ENCODE measurements at places on chromosomes 13 and 19.

GRCh38 chr13:46717275-46717674, 79.7 kb downstream of the ESD start:
- no peak for DNase-seq

DNA sequence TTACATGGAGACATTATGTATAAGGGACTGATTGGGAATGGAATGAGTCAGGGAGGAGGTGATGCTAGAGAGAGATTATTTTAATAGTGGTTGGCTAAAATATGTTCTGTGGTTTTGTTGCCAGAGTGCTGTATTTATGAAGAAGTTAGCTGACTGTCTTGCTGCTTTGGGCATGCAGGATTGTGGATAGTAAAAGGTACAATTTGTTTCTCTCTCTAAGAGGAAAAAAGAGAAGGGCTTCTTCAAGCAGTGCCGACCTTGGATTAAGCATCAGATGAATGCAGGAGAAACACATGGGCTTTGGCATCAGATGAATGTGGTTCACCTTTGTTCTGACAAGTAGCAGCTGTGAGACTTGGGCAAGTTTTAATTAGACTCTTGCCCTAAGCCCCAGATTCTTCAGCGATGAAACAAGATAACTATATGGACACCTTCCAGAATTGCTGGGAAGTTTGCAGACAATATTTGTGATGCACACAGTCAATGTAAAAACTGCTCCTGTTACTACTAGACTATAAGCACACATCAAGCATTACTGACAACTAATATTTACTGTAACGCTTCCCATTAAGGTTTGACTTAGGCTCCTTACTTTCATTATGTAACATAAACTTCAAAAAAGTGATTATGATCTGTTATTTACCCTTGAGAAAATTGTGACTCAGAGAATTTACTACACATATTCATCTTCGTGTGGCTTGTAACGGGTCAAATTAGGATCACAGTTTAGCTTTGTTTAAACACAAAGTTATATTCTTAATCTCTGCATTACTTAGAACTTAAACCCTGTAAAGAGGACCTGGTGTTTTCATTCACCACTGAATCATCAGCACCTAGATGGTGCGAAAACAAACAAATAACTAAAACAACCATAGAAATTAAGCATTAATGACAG, 824.0 kb downstream of the PCDH9 start:
- no peak for DNase-seq

- DNase-seq, result no peak
Measured at GRCh38 chr19:12783849-12784393, 7.4 kb upstream of the JUNB start.

- no peak for DNase-seq
Measured at GRCh38 chr13:40629678-40630384, 36.6 kb downstream of the FOXO1 start.

- DNase-seq, result no peak
Measured at GRCh38 chr13:50055454-50055853, 40.2 kb downstream of the KCNRG start.

GRCh38 chr13:20291037-20291436, 58.9 kb upstream of the GJB6 start:
- no peak for DNase-seq

Measured in stimulated activated CD8-positive, alpha-beta memory T cell treated with anti-CD3 and anti-CD28 coated beads, Interleukin-7, amount 100 ng/mL, for 1 hour (primary cell).